AG04449 (cell line): ENCODE measurements at places on chromosomes 11 and 22.

GRCh38 chr11:2742201-2742600 is 42.4 kb upstream of the KCNQ1OT1 start:
- DNase-seq = no peak

DNA sequence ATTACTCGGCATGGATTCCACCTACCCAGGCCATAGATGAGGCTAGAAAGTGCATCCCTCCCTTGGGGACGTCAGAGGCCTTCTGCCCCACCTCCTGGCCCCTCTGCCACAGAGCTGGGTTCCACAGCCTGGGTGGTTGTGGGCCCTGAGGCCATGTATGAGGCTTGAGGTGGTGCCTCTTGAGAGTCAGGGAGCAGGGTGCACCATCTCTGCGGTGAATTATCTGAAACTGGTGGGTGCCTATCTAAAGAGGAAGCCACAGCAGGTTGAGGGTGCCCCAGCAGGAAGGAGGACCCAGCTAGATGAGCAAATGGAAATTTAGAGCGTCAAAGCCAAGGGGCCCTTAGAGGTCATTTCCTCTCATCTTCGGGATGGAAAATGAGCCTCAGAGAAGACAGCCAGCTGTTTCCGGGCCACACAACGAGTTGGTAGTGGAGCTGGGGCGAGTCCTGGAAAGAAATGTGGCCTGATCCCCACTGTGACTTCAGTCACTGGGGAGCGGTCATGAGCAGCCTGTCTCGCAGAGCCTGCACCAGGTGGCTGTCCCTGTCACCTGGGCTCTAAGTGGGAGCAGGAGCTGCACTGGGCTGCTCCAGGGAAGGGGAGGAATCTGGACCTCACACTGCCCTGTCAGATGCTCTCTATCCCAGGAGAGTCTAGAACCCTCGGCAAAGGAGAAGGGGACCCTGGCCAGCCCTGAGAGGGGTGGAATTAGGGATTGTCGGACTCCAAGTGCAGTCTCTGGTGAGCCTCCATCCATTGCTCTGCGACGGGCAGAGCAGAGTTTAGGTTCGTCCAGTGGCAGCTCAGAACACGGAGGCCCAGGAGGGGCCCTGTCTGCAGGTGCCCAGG is 7.3 kb downstream of the ADORA2A start:
- no peak for DNase-seq

GRCh38 chr22:32572741-32573500 is 98.3 kb downstream of the FBXO7 start:
- no peak for DNase-seq

DNA sequence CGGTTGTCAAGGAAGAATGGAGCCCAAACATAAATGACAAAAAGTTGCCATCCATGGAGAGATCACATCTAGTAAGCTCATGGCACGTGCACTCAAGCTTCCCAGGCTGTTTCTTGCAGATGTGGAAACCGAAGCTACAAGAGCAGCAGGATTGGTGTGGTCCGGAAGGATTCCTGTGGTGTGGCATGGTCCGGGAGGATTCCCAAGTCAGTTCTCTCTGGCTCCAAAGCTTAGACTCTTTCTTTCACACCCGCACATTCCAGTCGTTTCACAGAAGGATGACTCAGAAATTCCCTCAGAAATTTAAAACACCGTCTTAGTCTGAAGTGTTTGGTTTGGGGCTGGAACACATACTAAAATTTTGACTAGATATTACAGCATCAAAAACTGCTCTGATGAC is 78.0 kb upstream of the DRD2 start:
- DNase-seq = peak; percentile 95

- no peak for DNase-seq
Measured at GRCh38 chr11:9704037-9704436, 40.2 kb downstream of the SWAP70 start.

DNA sequence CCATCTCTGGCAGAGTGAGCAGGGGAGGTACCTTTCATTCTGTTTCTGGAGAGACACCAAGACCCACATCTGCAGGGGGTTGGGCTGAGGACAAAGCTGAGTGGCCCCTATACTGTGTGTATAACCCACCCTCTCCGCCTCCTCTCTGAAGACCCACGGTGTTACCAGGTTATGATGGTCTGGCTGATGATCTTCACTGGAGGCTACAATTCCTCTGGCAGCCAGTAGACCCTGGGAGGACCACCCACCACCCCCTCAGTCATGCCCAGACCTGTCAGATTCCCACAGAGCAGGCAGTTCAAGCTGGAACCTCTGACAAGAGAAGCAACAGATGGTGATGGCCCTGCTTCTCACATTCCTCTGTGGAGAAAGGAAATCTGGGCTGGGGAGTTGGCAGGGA is 11.4 kb upstream of the KCNJ1 start:
- DNase-seq = no peak

GRCh38 chr11:120883404-120884080 is 140.4 kb upstream of the TBCEL start:
- no peak for DNase-seq

- DNase-seq = no peak
Measured at GRCh38 chr11:98549571-98549970, 471.2 kb upstream of the CNTN5 start.

- DNase-seq = no peak
Measured at GRCh38 chr11:113874581-113875233, 665 bp downstream of the USP28 start.

- DNase-seq = no peak
Measured at GRCh38 chr11:96459751-96460150, 69.9 kb downstream of the JRKL start.

GRCh38 chr11:32888805-32889204 is 3.8 kb upstream of the QSER1 start:
- peak; percentile 59 for DNase-seq

DNA sequence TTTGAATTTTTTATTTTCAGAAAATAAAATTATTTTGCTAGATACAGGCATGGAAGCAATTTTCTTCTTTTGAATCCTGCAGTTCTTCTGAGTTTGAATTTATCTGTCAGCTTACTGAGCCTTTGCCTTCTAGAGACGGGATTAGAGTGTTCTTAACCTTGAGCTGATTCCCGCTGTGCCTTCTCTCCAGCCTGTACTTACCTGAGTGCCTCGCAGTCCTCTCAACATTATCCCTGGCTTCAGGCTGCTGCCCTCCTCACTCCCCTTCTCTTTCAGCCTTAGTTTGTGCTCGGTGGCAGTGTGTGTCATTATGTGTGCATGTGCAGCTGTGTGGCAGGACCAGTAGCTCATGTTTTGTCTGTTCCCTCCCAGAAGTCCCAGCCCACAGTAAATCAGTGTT is 24.3 kb downstream of the OSBP2 start:
- no peak for DNase-seq

- no peak for DNase-seq
Measured at GRCh38 chr11:29272019-29272654, 744.7 kb downstream of the KCNA4 start.

DNA sequence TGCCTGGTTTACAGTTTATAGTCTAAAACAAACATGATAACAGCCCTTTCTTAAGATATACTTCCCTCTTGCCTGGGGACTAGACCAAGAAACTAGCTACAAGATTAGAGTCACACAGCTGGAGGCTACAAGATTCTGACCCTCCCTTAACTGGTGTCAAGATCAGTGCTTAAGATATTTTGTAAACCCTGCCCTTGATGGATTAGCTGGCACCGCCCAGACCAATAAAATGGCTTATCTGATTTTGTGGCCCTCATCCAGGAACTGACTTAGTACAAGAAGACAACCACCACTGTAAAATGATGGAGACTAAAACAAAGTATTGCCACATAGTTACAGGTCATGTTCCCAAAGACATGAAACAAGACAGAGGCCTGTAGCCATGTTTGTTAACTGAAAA is 53.4 kb downstream of the FAM181B start:
- DNase-seq = no peak

DNA sequence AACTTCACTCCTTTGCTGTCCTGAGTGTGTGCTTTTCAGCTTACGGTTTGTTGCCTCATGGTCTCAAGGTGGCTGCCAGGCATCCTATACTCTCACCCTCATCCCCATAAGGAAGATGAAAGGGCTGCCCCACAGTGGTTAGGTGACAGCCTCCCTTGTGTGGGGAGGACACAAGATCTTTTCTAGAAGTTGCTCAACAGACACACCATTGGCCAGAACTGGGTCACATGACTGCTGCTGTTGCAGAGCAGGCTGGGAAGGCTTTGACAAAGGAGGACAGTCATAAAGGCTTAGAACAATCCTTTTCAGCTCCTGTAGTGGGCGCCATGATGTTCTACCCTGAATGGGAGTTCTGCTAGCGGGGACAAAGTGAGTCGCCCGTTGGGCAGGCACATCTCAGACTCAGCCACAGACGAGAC is 69.7 kb upstream of the RASD2 start:
- no peak for DNase-seq

GRCh38 chr11:67732045-67732787 is 57.8 kb upstream of the ALDH3B2 start:
- DNase-seq = no peak

DNA sequence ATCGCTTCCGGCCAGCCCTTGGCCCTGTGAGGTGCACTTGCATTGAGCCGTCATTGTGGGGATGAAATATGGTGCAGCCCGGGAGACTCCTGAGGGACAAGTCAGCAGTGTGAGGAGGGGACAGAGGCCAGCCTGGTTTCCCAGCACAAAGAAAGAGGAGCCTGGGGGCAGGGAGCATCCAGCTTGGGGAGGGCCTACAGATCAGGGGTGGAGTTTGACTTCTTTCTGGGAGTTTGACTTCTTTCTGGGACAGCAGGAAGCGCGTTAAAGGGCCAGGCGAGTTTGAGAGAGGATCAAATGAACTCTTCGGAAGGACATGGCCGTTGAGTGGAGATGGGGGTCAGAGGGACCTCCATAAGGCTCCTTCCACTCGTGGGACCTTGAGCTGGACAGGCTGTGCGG is 91.9 kb downstream of the LRRC32 start:
- DNase-seq = no peak

DNA sequence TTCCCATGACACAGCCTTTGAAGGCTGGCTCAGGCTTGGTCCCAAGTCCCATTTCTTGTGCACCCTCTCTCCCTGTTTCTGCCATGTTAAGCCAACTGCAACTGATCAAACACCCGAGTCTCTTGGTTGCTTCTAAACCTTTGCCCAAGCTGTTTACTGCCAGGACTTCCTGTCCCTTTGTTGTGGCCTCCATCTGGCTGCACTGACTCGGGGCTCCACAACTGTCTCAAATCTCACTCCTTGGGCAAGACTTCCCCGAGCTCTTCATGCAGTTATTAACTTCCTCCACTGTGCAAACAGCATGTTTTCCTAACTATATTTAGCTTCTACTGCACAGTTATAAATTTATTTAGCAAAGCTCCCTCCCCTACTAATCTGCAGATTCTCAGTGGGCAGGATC is 4.3 kb downstream of the VPREB1 start:
- DNase-seq = no peak

DNA sequence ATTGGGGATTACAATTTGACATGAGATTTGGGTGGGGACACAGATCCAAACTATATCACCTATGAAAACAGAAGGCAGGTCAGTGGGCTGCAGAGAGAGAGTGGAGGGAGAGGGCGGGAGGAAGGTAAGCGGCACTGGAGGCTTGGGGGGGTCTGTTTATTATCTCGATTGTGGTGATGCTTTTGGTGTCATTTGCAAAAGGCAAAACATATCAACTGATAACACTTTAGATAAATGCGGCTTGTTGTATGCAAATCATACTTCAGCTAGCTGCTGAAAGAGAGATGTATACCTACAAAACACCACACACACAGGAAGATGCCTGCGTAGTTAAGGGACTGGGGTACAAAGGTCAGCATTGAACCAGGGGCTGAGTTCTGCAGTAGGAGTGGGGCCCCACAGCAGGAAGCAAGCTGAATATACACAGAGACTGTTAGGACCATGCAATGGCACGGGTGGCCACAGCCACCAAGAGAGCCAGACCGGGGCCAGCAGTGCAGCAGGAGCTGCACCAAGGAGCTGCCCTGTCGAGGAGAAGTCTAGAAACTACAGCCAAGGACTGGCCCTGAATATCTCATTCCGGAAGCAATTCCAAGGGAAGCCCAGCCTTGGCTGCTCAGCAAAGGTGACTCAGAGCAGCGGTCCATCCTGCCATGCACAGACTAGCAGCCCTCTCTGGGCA is 23.8 kb upstream of the TOLLIP start:
- no peak for DNase-seq

DNA sequence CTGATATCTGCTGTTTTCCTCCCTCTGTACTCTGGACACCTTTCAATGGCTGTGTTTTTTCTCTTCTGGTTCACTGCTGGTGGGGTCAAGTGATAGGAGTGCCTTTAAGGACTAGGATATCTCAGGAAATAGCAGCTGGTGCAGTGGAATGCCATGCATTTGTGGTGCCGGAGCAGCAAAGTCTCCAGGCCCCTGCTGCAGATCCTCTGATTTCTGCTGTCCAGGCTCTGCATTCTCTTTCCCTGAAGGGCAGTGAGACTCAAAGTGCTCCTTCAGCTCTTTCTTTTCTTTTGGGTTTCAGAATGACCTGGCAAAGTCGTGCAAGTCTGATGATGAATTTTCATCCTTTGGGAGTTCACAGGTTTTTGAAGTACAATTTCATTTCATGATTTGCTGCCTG is 774.3 kb downstream of the FAM181B start:
- DNase-seq = no peak

- no peak for DNase-seq
Measured at GRCh38 chr22:36775586-36775963, 344 bp downstream of the IFT27 start.

DNA sequence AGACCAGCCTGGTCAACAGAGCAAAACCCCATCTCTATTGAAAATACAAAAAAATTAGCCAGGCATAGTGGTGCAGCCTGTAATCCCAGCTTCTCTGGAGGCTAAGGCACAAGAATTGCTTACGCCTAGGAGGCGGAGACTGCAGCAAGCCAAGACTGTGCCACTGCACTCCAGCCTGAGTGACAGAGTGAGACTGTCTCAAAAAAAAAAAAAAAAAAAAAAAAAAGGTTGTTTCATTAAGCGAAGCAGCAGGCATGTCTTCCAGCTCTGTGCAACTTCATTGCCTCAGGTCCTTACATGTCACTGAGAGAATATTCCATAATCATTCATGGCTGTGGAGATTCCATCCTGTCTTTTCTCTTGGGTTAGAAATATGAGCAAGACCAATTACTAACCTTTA is 16.9 kb downstream of the GAB2 start:
- no peak for DNase-seq

- DNase-seq = no peak
Measured at GRCh38 chr22:35866651-35867050, 149.0 kb downstream of the APOL5 start.

GRCh38 chr11:71281204-71281603 is 28.8 kb upstream of the SHANK2 start:
- DNase-seq = no peak

GRCh38 chr11:131809203-131809918 is 438.9 kb downstream of the NTM start:
- DNase-seq = no peak

GRCh38 chr22:44389181-44389580 is 76.4 kb upstream of the SHISAL1 start:
- DNase-seq = no peak

- DNase-seq = no peak
Measured at GRCh38 chr11:128841461-128842072, 25.5 kb downstream of the KCNJ1 start.

DNA sequence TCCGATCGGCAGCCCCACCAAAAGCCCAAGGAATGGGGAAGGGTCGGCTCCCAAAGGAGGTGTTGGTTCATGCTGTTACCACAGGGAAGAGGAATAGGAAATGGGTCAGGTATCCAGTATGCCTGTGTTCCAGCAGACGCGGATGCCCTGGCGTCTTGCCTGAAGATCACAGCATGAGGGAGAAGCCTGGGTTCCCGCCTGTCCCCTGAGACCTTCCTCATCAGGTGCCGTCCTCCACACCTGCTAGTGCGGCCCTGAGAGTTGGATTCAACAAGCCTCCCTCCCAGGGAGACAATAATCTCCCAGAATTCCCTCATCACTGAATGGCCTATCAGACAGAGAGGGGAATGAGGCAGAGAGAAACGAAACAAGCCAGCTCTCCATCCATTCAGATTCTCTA is 92.2 kb downstream of the SPATA19 start:
- DNase-seq = no peak

GRCh38 chr22:41998361-41999261 is at the start of gene WBP2NL:
WBP2NL (plus strand) TSS chr22:41998788; CDS start chr22:41998819, 31 bp downstream.
- no peak for DNase-seq
